ENCODE measurements at places on chromosomes 6 and 20.

DNA sequence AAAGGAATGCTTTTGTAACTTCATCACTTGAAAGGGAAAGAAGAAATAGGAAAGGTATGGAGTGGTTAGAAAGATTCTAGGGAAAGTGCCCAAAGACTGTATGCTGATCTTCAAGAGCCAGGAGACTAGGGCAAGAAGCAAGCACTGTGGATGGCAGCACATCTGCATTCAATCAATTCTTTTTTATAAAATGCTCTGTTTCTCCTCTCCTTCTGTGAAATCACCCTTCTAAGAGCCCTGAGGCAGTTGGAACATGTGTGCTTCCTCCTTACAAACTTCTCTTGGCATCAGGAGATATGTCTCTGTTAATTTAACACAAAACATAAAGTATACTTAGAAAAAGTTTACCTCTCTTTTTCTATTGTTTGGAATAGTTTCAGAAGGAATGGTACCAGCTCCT, 1162.2 kb upstream of the GJE1 start:
- no peak for DNase-seq

DNA sequence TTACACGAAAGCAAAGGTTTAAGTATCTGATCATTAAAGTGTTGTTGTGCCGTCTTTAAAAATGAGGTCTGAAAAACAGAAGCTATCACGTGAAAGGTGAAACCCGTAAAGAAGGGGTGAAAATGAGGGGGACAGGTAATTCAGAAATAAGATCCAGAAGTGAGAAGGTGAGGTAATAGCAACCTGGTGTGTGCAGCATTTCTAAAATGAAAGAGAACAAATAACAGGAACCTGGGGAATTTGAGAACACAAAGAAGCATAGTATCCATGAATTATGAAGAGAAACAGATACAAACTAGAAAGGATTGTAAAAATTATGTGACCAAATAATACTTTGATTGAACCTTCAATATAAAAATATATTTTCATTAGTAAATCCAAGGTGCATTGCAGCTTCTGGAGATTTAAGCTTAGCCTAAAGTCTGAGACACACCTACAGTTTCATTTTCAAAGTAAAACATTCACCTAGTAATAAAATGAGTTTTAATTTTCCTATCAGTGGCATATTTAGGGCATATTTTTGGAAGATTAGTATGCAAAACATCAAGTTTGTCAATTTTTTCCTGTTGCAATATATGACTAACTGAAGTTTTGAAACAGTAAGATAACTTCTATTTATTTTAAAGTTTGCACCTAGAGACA, 1.4 kb downstream of the HEY2 start:
- DNase-seq: no peak

DNA sequence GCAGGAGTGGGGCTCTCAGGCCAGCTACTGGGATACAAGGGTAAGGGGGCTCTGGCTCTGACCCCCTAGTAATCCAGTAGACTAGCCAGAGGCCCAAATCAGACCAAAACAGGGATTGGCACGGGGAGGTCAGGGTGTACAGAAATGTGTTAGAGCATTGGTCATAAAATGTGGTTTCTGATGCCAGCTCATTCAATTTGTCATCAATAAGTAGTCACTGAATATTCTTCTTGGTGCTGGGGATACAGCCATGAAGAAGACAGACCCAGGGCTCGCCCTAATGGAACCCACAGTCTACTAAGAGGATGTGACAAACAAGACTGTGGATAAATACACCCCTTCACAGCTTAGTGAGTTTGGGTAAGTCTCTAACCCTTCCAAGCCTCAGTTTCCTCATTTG, 11.1 kb downstream of the MAP1LC3A start:
- DNase-seq: no peak

GRCh38 chr6:157182503-157183264, 140.6 kb downstream of the TMEM242 start:
- no peak for DNase-seq

GRCh38 chr6:31525553-31525931, 3.2 kb upstream of the MCCD1 start:
- DNase-seq: no peak

DNA sequence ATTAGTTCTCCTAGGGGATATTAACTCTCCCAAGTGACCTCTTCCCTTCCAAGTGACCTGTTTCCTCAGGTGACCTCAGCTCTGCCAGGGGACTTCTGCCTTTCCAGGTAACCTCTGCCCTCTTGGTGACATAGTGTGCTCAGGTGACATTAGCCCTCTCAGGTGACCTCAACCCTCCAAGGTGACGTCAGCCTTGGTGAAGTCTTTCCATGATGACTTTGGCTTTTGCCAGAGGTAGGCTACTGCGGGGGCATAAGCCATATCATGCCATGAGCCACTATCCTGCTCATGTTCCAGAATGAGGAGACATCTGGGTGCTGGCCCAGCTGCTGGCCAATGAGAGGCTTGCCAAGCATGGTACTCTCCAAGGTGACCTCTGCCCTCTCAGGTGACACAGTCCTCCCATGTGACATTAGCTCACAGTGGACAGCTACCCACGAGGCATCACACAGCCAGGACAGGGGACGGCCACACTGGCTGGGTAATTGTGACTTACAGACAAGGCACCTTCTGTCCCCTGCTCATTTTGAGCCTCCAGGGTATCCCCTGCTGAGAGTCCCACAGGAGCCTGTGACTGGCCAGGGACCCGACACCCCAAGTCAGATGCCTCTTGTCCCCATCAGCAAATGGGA, 31.1 kb downstream of the UBD start:
- no peak for DNase-seq

DNA sequence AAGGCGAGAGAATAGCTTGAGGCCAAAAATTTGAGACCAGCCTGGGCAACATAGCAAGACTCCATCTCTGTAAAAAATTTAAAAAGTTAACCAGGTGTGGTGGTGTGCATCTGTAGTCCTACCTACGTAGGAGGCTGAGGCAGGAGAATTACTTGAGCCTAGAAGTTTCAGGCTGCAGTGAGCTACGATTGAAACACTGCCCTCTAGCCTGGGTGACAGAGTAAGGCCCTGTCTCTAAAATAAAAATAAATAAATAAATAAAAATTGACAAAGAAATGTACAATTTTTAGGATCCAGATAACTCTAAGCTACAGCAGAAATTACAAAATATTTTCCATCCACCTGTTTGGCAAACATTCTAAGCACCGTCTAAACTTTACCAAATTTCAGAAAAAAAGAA, 941.0 kb upstream of the ADGRB3 start:
- no peak for DNase-seq

GRCh38 chr20:38961530-38962043, 557 bp upstream of the DHX35 start:
- DNase-seq: no peak

Data from stimulated activated CD8-positive, alpha-beta memory T cell treated with anti-CD3 and anti-CD28 coated beads, Interleukin-7, amount 100 ng/mL, for 1 hour (primary cell).